ENCODE measurements at places on chromosomes 1 and 21.

- no peak for DNase-seq
These were observed 528.6 kb downstream of the LTN1 start for GRCh38 chr21:28464095-28464494.

DNA sequence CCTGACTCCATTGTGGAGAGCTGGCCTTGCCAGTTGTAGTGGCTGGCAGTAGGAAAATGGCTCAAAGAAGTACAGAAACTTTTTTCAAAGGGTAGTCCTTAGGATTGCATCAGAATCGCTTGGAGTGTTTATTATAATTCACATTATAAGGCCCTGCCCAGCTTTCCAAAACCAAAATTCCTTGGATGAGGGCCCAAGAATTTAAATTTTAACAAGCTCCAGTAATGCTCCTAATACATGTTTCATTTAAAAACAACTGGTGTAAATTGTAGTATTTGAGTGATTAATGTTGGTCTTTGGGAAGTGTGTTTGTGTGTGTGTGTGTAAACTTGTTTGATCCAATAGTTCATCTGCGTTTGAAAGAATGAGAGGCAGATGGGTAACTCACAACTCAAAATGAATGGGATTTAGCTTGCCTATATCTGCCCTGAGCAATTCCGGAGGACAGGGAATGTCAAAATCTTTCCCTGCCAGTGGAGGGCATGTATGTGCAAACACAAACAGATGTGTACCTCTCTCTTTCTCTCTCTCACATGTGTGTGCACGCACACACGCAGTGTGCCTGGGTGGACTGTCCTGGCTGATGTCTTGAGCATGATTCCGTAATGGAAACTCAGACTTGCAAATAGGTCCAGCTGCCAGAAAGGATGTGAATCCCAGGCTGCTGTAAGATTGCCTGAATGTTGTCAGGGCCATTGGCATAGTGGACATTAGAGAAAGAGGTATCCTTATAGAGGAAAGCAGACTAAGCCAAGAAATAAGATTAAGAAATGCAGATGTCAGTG is 293.1 kb downstream of the LMX1A start:
- DNase-seq: no peak

DNA sequence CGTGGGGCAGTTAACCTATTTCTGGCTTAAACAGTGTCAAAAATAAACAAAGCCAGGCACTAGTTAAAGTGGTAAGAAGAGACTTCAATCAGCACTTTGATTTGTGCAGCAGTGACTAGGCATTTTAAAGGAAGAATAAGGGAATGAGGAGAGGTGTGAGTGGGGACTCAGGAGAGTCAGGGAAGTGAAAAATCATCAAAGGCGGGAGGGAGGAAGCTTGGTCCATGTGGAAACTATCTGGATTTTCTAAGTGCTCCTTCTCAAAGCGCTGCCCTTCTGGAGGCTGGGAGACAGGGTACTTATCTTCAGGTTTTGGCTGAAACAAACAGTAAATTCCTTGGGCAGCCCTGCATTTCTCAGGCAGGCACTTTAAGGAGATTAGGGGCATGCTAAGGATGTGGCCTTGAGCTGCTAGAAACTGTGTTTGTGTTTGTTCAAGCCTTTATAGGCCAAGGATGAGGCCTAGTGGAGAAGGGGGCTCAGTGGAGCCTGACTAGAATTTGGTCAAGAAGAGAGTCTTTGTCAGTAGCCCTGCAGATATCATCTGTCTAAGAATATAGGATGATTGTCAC is 486.5 kb downstream of the SIPA1L2 start:
- no peak for DNase-seq

DNA sequence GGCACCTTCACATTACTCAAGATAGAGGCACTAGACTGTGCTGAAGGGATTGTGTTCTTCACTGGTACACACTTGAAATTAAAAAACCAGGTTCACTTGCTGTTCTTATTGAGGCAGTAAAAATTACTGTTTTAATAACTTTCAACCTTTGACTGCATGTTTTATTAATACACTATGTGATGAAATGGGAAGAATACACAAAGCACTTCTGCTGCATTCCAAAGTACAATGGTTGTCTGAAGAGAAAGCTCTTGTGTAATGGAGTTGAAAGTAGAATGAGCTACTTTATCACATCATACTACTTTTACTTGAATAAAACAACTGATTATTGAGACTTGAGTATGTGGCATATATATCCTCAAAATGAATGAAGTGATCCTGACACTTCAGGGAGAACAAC is 49.7 kb downstream of the LRRC8C start:
- no peak for DNase-seq

DNA sequence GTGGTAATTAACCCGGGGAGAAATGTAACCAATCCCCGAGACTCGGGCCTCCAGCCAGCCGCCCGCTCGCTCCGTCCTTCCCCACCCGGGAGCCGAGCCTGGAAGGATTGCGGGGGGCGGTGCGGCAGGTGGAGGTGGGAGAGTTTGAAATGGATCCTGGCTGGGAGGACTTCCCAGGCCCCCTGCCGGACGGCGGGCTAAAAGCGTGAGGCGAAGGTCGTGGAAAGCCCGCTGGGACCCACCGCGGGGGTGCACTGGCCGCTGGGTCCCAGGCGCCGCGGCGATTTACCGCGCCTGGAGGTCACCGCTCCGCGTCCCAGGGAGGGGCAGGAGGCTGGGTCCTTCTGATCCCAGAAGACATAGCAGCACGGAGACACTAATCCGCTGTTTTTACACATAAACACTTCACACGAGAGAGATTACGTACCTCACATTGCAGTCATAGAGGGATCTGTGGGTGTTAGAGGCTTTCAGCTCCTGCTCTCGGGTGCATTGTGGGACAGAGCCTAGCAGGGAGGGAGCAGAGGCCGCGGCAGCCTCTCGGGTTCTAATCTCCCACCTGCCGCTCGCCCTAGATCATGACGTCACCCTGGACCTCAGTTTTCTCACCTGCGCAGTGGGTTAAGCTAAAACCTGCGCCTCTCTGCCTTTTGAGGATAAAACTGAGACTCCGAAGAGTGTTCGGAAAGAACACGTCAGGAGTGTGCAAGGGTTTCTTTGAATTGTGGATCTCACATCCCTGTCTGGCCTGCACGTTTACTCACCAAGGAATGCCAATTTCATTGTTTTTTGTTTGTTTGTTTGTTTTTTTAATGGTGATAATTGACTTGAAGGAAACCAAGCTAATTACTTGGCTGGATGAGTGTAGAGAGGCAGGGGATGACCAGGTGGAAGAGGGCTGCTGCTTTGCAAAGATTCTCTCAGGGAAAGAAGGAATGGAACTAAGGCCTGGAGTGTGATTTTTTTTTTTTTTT is 17.1 kb upstream of the TMEM9 start:
- DNase-seq: no peak

- DNase-seq: no peak
These were observed 1.0 kb downstream of the NCDN start for GRCh38 chr1:35558374-35559316.

DNA sequence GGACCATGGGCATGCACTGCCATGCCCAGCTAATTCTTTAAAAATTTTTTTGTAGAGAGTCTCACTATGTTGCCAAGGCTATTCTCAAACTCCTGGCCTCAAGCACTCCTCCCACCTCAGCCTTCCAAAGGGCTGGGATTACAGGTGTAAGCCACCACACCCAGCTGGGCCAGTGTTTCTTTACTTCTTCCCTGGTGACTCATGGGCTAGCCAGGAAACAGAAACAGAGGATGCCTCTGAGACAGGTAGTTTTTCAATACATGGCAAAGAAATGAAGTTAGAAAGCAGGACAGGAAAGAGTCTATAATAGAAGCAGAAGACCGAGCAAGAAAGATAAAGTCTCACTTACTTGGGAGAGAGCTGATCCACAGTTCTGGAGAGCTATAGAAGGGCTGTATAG is 7.6 kb upstream of the C1orf74 start:
- no peak for DNase-seq

DNA sequence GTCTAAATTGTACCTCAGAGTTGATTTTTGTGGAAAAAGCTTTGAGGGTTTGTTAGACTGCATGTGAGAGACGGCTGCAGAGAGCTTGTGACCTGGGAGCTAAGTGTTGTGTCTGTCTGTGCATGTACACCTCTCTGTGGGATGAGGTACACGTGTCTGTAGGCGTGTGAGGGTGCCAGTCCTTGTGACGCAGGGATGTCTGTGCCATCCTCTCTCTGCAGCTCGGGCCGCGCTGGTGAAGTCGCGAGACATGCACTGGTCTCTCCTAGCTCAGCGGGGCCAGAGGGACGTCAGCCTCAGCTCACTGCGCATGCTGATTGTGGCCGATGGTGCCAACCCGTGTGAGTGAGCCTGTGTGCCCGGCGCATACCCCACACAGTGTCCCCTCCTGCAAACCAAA is 66.6 kb downstream of the S100B start:
- DNase-seq: no peak

GRCh38 chr21:37008724-37009123 is 2.2 kb downstream of the RIPPLY3 start:
- no peak for DNase-seq

Measured in esophagus squamous epithelium (tissue), 5 donors.